ENCODE measurements at places on chromosomes 12 and 14. TPM values are rescaled to one million over a fixed set of nuclear protein-coding genes. Genes with fewer than 3 reads are reported as not detected.

The CLBA1 gene
- total RNA-seq = 9.4 TPM

- peak; percentile 69 for DNase-seq
These were observed 11.6 kb downstream of the TMEM30B start for GRCh38 chr14:61269321-61270083.

The CISTR gene
- total RNA-seq = not detected

The CLEC4C gene
- not detected for total RNA-seq

DNA sequence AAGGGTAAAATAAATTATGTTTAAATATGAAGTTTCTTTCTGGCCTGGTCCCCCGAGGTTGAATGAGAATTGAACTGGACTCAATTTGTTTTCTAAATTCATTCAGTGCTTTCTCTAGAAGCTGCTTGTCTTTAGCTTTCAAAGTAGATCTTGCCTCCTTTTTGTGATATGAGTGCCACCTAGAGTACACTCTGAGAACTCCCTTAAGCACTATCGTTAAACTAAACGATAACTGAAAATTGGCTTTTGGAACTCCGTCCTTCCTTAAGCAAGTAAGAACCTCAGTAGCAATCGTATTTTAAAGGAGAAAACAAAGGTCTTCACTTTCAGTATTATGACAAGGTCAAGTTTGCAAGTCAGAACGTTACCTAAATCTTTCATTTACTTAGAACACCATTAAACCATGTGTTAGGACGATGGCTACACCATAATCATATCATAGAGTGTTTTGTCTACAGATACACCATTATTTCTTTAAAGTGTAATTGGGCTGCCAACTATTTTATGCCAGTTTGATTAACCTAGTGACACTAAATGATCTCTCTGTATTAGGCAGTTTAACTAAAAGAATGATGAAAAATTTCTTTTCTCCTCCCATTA is 364.8 kb downstream of the SNAPC1 start:
- DNase-seq = peak; percentile 49

GRCh38 chr14:56273951-56274350 is 155.7 kb downstream of the PELI2 start:
- no peak for DNase-seq

DNA sequence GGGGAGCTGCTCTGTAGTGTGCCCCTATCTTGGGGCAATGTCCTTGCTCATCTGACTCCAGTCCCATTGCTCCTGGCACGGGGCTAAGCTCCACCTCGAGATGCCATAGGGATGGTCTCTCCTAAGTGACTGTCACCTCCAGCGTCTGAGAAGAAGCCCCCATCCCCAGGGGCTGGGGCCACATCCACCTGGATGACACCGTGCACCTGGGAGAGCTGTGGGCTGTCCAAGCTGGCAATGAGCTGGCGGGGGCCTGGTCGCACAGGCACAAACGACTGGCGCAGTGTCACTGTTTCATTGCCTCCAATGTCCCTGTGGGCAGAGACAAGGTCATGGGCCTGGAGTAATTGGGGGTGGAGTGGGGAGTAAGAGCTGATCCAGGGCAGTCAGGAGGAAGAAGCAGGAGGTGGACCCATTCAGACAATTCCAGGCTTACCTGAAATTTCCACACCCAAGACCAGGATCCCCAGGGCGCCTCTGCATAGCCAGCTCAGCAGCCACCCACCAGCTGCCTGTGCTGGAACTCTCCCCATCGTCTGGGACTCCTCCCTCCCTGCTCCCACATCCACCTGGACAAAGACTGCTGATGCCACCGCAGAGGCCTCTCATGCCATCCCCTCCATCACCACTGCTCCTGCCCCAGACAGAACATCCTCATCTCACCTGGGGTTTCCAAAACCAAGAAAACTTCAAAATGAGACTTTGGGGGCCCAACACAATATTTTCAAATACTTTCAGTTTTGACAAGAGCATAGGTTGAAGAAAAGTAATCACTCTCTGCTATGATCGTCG is 7.0 kb upstream of the TINF2 start:
- DNase-seq = no peak

The RERGL gene
- total RNA-seq = not detected

The BIN2 gene
- not detected for total RNA-seq

- DNase-seq = no peak
These were observed 51.8 kb downstream of the FOXN3 start for GRCh38 chr14:89365061-89365801.

DNA sequence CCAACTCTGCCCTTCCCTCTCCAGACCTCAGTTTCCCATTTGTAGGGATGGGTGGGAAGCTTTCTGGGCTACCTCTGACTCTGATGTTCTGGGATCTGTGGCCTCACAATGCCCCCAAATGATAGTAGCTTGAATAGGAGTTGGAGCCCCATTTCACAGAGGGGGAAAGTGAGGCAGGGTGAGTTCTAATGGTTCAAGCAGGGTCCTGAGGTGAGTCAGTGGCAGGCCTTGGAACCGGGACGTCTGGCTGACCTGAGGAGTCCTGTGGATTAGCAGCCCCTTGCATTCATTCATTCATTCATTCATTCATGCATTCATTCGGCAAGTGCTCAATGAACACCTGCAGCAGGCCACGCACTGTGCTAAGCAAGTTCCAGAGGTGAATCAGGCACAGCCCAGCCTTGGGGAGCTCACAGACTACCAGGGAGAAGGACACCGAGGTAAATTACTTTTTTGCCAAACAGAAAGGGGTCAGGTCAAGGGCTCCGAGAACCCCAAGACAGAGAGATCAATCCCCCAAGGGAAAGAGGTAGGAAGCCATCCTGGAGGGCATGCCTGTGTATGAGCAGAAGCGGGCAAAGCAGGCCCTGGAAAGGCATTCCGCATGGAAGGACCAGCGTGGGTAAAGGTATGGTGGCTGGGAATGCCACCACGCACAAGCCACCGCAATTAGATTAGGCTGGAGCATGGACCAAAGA is 818 bp upstream of the TMEM119 start:
- no peak for DNase-seq

DNA sequence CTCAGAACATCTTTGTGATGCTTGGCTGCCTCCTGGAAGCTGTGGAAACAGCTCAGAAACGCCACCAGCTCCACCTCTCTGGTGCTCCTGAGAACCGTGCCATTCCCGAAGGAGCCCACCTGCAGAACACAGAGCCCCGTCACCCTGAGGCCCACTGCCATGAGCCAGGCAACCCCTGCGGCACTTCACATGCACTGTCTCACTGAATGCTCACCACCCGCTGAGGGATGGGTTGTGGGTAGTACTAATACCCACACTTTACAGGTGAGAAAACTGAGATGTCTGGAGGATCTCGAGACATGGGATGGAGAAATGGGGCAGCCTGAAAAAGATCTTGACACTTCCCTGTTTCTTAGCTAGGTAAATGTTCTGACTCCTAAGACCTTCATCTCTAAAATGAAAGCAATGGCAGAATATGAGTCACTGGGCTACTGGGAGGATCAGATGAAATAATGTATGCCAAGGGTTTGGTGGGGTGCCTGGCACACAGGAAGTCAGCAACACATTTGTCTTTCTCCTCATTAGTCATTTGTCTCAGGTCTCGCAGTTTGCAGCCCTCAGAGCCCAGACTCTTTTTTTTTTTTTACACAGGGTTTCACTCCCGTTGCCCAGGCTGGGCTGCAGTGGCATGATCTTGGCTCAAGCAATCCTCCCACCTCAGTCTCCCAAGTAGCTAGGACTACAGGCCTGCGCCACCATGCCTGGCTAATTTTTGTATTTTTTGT is 5.3 kb downstream of the OASL start:
- peak; percentile 92 for DNase-seq

The USP44 gene
- not detected for total RNA-seq

- peak; percentile 51 for DNase-seq
These were observed 369.0 kb downstream of the DIO2 start for GRCh38 chr14:79842270-79842669.

GRCh38 chr12:57224973-57225679 is 4.4 kb upstream of the SHMT2 start:
- DNase-seq = no peak

DNA sequence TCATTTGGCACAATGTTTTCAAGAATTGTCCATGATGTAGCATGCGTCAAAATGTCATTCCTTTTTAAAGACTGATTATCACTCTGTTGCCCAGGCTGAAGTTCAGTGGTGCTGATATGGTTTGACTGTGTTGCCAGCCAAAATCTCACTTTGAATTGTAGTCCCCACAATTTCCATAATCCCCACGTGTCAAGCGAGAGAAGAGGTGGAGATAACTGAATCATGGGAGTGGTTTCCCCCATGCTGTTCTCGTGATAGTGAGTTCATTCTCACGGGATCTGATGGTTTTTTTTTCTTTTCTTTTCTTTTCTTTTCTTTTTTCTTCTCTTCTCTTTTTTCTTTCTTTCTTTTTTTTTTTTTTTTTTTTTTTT is 21.8 kb upstream of the LRRK2 start:
- no peak for DNase-seq

DNA sequence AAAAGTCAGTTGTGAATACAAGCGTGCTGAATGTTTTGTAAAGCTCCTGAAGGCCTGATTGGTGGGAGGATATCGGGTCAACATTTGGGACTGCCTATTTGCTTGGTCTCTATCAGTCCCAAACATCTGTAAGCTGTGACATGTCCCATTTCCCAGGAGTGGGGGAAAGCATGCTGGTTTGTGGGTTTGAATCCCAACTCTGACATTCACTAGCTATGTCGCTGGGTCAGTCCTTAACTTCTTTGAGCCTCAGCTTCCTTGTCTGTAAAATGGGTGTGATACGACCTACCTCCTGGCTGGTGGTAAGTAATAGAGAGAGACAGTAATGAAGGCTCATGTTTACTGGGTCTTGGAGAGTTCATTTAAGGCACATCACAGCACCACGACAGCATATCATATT is 136.7 kb downstream of the CHST11 start:
- no peak for DNase-seq

DNA sequence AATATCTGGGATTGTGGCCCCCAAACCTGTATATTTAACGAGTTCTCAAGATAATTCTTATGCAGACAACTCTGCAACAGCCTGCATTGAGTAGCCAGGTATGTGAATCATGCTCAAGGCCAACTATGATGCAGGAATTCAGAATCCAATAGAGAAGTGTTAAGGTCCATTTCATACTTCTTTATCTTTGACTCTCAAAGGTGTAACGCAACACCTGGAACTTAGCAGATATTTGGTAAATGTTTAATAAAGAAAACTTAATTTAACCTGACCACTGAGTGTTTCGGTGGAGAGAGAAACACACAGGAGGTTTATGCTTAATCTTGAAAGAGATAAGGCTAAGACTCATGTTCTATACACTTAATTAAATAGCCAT is 156.5 kb upstream of the PLEKHG7 start:
- no peak for DNase-seq

DNA sequence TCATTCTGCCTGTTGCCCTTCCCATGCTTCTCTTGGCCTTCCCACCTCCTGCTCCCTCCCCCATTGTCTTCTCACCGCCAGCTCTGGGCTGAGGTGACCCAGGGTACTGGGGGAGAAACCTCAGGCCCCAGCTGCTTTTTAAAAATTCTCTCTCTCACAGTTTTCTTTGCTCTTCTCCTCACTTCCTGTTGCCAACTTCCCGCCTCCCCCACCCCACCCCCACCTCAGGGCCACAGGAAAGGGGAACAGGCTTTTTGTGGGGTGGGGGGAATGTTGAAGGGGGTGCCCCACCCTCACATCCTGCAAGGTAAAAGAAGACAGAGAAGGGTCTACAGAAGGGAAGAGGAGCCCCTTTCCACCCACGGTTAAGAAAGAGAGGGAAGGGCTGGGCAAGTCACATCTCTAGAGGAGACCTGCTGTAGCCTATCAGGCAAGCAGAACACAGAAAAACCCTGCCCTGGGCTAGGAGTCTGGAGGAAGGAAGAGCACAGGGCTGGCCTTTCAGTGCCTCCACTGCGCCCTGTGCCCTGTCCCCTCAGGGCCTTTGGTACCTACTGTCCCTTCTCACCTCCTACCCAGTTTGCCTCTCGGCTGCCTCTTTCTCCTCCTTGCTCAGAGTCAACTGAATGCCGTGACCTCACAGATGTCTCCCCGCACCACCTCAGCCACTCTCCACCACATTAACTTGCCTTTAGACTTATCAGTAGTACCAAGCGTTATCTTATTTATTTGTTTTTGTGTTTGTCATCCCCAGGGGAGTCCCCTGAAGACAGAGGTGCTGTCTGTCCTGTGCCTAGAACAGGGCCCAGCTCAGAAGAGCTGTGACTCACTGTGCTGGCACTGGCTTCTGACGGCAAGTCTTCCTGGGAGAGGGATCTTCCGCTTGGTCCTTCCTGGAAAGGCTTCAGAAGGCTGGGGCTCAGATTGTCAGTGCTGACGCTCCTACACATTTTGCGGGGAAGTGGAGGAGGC is 1.7 kb downstream of the ARHGAP9 start:
- no peak for DNase-seq

- no peak for DNase-seq
These were observed 41.0 kb downstream of the USP15 start for GRCh38 chr12:62301080-62301798.

The NYNRIN gene
- total RNA-seq = 0.06 TPM

GRCh38 chr12:69112616-69113015 is 126.8 kb upstream of the CPSF6 start:
- no peak for DNase-seq

- DNase-seq = no peak
These were observed 7.9 kb downstream of the C14orf132 start for GRCh38 chr14:96047101-96047500.

DNA sequence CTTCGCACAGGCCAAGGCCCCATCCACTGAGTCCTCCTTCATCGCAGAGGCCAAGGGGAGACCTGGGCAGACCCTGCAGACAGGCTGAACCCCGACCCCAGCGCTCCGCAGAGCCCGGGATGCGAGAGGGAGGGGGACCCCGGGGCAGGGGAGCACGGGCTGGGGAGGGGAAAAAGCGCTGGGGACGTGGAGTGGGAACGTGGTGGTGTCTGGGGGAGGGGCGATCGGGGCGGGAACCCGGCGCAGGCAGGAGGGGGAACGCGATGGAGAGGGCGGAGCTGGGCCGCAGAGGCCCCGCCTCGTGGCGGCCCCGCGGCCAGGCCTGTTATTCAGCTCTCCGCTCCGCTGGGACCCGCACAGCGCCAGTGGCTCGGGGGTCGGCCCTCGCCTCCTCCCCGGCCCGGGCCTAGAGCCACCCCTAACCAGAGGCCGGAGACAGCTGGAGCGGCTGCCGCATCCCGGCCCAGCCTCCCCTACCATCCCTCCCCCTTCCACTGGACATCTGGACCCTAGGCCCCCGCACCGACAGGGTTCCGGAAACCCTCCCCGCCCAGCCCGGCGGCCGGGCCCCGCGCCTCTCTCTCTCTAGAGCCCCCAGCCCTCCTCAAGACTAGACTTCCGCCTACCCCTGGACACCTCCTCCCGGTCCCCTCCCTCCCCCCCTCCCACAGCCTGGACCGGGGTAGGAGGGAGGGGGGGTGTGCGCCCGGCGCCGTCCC is at the start of gene ARHGEF25:
Gene ARHGEF25, plus strand, starts transcription at position 328 of the 719 bp plus-strand sequence. CDS start 460 bp downstream, outside the sequence.
- peak; percentile 34 for DNase-seq

The TEX52 gene
- not detected for total RNA-seq

- DNase-seq = no peak
These were observed 729.2 kb downstream of the LRFN5 start for GRCh38 chr14:42335918-42336317.

- no peak for DNase-seq
These were observed 34.8 kb upstream of the VSX2 start for GRCh38 chr14:74204491-74204890.

The RNFT2 gene
- total RNA-seq = 1.6 TPM

DNA sequence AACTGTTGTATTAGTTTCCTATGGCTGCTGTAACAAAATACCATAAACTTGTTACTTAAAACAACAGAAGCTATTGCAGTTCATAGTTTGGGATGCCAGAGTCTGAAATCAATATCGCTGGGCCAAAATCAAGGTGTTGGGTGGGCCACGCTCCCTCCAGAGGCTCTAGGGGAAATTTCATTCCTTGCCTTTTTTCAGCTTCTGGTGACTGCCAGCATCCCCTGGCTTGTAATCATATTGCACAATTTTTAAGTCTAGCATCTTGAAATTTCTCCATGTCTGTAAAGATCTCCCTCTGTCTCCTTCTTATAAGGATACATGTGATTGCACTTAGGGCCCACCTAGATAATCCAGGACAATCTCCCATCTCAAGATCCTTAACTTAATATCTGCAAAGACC is 48.8 kb upstream of the GARIN6 start:
- no peak for DNase-seq

Data from LHCN-M2 (cell line).